ENCODE measurements at places on chromosomes 12 and 14.

- no peak for DNase-seq
Observed at GRCh38 chr14:75961662-75962061, 20.1 kb downstream of the TGFB3 start.

DNA sequence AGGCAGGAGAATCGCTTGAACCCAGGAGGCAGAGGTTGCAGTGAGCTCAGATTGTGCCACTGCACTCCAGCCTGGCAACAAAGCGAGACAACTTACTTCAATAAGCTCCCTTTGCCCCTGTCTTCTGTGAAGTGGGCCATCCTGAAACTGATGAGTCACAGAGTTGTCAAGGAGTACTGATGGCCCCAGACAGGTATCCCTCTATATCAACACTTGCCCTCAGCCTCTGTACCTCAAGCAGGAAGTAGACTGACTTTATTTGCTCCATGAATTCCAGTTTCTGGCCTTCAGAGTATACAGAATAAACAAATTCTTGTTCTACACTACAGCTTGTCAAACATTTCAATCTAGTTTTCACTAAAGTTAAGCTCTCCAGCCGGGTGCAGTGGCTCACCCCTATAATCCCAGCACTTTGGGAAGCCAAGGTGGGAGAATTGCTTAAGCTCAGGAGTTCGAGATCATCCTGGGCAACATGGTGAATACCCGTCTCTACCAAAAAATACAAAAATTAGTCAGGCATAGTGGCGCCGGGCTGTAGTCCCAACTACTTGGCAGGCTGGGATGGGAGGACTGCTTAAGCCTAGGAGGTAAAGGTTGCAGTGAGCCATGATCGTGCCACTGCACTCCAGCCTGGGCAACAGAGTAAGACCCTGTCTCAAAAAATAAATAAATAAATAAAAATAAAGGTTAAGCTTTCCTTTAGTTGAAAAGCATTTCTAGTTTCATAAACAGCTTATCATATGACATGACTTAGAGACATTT is 16.4 kb upstream of the LRP10 start:
- DNase-seq: no peak

DNA sequence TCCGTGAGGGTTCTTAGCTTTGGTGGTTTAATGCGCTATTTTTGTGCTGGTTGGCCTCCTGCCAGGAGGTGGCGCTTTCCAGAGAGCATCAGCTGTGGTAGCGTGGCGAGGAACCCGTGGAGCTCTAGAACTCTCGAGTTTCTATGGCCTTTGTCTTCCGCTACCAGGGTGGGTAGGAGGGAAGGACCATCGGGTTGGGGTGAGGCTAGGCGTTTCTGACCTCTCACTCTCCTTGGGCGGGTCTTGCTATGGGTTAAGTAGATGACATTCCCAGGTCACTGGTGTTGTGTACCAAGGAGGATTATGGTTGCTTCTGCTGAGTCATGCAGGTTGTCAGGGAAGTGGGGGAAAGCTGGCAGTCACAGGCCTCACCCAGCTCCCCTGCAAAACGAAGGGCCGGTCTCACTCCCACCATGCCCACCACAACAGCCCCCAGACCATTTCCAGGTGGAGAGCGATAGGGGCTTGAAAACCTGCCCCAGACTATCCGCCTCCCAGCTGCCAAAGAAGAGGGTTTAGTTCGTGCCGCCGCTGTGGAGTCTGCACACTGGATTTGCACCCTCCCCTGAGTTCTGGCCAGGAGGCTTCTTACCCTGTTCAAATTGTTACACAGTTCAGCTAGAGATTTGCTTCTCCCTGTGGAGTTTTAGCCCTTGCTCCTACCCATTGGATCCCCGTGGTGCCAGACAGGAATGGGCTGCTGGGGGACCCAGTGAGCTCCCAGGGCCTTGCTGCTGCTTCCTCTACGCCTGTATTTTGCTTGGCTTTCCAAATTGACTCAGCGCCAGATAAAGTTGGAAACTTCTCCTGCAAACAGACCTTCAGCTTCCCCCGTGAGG is 21.9 kb downstream of the RNFT2 start:
- no peak for DNase-seq

DNA sequence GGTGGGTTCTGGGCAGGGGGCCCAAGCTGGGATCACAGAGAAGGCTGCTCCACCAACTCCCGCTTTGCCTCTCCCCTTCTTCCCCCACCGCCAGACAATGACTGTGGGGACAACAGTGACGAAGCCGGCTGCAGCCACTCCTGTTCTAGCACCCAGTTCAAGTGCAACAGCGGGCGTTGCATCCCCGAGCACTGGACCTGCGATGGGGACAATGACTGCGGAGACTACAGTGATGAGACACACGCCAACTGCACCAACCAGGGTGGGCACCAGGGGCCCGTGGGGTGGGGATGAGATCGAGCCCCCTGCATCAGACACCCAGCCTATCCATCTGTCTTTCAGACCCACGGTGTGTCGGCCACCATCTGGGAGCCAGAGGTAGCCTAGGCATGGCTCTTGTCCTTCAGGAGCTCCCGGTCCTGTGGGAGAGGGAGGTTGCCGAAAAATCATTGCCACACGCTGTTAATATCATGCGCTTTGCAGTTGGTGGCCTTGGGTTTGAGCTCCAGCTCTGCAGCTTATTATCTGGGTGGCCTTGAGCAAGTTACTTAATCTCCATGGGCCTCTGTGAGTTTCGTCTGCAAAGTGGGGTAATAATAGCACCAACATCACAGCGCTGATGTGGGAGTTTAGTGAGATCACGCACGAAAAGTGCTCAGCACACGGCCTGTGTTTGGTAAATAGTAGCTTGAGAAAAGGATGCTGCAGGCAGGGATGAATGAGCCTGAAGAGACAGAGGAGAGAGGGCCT is 21.8 kb upstream of the LRP1-AS start:
- no peak for DNase-seq

DNA sequence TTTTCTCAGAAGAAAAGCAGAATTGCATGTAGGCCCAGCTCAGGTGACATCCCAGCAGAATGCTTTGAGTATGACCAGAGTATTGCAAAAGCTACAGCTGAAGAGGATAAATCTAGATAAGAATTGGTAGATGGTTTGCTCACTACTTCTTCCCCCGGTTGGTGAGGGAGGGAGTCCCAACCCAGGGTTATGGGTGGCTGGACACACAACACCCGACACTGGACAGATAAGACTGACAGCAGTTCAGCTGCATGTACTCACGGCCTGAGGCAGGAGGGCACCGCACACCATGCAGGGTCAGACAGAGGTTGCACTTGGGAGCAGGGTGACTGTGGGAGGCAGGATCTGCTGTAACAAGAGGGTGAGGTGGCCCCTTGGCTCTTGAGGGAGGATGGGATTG is 1.7 kb upstream of the CLEC4C start:
- DNase-seq: no peak

DNA sequence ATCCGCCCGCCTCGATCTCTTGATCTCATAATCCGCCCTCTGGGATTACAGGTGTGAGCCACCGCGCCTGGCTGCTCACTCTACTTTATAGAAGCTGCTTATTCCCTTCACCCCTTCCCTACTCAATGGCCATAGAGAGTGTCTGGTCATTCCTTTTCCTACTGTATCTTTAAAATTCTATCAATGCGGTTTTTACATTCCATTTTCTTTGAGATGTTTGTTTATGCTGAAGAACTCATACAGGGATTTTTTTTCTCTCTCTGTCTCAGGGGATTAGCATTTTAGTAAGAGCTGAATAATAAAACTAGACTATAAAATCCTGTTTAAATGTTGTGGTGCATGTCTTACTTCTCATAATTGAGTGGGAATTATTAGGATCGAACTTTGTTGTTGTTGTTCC is 218.6 kb upstream of the FOXN3 start:
- no peak for DNase-seq

DNA sequence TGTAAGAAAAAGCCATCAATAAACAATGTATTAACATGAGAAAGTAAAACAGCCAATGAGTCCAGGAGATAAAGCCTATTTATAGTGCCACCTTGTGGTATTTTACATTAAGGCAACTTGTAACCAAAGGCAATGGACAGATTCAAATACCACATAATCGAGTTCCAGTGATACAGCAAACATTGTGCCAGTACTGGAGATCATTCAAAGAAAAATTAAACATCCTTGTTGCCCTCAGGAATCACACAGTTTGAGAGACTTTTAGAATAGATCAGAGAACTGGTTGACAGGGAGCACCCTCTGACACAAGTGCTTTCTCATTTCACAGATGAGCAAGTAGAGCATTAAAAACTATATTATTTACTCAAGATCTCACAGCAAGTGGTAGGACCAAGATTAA is 98.1 kb downstream of the DDHD1 start:
- no peak for DNase-seq

GRCh38 chr14:96260341-96260821 is 4.4 kb downstream of the BDKRB1 start:
- no peak for DNase-seq

DNA sequence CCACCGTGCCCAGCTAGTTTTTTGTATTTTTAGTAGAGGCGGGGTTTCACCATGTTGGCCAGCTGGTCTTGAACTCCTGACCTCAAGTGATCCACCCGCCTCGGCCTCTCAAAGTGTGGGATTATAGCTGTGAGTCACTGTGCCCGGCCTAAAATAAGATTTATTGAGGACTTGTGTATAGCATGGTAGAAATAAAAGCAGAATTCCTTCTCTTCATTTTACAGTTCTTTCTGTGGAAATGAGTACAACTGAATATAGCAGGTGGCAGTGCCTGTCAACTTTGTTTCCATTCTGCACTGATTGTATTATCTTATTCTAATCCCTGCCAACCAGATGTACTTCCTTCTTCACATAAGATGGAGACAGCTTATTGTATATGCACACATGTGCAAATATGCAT is 41.0 kb downstream of the DIP2B start:
- DNase-seq: no peak

DNA sequence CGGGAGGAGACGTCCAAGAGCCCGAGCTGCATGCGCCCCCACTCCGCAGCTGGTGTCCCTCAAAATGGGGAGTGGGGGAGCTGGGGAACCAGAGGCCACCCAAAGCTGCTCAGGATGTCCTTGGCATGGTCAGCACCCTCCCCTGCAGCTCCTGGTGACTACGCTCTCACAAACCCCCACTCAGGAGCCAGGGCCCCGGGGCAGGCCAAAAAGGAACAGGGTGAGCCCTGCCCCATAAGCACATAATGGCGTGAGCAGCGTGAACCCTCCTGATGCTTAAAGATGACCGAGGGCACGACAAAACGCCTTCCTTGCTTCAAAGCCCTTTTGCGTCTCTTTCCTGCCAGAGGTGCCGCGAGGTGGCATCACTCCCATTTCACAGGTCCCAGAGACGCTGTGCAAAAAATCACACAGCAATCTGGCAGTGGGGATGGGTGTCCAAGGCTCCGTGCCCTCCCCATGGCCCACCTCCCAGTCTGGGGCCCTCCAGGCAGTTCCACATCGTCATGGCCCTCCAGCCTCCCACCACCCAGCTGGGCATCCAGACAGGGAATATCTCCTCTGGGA is 13.5 kb downstream of the NCOR2 start:
- DNase-seq: no peak

- DNase-seq: no peak
Observed at GRCh38 chr14:24392325-24393091, 6.3 kb upstream of the NYNRIN start.

GRCh38 chr14:33475623-33476022 is 475.3 kb downstream of the EGLN3 start:
- DNase-seq: no peak

- no peak for DNase-seq
Observed at GRCh38 chr12:60100852-60101251, 505.0 kb downstream of the SLC16A7 start.

DNA sequence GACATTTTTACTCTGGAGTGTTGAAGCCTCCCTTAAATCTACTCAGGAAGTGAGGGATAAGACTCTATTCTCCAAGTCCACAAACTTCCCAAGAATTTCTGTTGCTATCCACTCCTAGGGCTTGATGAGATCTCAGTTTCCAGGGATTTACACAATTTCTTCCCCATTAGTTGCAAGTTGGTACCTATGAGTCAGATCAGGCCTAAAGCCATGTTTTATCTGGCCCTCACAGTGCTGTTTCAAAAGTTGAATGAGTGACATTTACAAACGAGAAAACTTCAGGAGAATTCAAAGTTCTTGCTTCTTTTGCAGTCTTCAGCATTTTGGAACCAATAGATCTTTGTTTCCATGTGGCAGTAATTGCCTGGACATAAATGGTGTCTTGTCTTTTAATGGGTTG is 156.4 kb upstream of the SYT10 start:
- DNase-seq: no peak

GRCh38 chr12:105164068-105164467 is 56.5 kb downstream of the WASHC4 start:
- DNase-seq: no peak

GRCh38 chr12:85468356-85469157 is 188.5 kb downstream of the ALX1 start:
- DNase-seq: no peak

DNA sequence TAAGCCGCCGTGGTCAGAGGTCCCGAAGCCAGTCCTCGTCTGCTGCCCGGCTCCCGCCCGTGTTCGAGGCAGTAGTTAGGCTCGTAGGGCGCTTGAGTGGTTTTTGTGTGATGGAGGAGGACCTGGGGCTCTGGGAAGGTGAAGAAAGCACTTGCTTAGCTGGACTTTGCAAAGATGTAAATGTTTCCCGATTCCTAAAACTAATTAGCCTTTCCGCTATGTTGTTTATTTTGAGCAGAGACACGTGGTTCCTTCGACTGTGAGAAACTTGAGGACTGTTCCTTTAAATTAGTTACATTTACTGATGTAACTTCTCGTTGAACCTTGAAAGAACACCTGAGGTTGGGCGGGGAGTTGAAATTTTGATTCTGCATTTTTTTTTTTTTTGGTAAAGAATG is 33.9 kb downstream of the MIA2 start:
- DNase-seq: no peak

- DNase-seq: no peak
Observed at GRCh38 chr12:10218021-10218420, 5.3 kb downstream of the GABARAPL1 start.

GRCh38 chr14:51996148-51996746 is 6.9 kb downstream of the RTRAF start:
- DNase-seq: no peak

- no peak for DNase-seq
Observed at GRCh38 chr14:93772263-93772662, 16.0 kb downstream of the PRIMA1 start.

GRCh38 chr12:90234472-90234871 is 525.8 kb upstream of the ATP2B1 start:
- no peak for DNase-seq

DNA sequence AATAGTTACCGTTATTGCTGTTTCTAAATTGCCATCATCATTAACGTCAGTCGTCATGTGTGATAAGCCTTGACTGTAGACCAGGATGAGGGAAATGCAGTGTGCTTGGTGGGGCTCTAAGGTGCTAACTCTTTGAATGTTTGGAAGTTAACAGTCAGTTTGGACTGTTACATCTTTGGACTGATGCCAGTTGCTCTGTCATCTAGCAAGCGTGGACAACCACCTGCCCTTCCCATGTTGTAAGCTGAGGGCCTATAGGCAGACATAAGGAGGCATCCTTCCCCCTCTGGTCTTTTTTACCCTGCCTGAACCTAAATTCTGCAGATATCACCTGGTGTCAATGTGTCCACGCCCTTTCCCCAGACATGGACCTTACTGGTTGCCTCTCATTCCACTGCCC is 94.4 kb downstream of the PPP2R5C start:
- DNase-seq: no peak

- DNase-seq: no peak
Observed at GRCh38 chr14:22012452-22012851, 338.8 kb upstream of the OR4E1 start.

Data from NCI-H1436 treated with DMSO at 0.1 percent for 48 hours (cell line).